ENCODE measurements at places on chromosomes 1 and 21.

GRCh38 chr1:36199934-36200741 is 24.1 kb upstream of the THRAP3 start:
- no peak for DNase-seq

DNA sequence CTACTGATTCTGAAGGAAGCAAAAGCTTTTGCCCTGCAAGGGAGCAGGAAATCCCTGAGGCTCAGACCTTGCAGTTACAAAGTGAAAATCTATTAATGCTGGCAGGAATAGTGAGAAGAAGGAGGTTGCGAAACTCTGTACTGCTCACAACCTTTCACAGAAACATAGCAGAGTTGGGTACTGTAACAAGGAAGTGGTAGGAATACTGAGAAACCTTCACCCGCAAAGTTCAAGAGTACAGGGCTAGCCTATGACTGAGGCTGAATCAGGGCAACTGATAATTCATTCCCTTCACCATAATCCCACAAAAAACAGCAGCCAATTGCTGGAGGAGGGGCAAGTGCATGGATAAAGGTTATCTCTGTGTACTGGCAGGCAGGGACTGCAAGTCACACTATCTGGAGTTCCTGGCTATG is 23.9 kb upstream of the KCTD3 start:
- DNase-seq = no peak

DNA sequence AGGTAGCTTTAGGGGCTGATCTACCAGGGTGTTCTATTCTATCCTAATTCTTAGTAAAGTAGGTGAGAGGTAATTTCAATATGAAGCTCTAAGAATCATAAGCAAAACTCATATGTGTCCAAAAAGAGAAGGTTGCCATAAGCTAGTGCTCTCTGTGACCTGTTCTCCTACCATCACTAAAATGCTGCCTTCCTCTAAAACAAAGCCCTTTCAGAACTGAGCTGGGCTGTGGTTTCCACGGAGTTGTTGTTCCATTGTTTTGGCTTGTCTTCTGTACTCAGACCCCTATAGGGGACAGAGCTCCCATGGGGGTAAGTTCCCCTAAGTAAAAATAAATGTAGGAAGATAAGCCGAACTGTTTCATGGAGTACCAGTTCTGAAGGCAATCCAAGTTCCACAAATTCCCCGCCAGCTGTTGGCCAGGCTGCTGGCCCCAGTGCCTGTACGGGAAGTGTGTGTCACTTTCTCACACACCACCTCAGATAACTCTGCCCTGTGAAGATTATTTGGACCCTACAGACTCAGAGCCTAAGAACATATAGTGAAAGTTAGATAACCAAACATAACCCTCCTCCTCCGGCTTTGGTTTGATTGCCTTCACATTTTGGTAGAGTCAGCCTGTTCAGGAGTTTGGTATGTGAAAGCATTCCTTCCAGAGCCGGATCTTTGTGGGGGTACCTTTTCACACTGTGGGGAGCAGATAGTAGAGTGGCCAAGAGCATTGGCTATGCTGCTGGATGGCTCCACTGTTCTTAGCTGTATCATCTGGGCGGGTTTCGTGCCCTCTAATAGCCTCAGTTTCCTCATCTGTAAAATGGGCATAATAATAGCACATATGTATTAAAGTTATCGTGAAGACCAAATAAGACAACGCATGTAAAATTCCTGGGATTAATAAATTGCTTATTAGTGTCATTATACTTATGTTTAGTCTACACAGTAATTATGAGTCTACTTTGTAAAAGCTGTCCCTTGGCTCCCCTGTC is 10.8 kb downstream of the DPT start:
- DNase-seq = no peak

- no peak for DNase-seq
These were observed 22.1 kb upstream of the EYA3 start for GRCh38 chr1:28110555-28110954.

DNA sequence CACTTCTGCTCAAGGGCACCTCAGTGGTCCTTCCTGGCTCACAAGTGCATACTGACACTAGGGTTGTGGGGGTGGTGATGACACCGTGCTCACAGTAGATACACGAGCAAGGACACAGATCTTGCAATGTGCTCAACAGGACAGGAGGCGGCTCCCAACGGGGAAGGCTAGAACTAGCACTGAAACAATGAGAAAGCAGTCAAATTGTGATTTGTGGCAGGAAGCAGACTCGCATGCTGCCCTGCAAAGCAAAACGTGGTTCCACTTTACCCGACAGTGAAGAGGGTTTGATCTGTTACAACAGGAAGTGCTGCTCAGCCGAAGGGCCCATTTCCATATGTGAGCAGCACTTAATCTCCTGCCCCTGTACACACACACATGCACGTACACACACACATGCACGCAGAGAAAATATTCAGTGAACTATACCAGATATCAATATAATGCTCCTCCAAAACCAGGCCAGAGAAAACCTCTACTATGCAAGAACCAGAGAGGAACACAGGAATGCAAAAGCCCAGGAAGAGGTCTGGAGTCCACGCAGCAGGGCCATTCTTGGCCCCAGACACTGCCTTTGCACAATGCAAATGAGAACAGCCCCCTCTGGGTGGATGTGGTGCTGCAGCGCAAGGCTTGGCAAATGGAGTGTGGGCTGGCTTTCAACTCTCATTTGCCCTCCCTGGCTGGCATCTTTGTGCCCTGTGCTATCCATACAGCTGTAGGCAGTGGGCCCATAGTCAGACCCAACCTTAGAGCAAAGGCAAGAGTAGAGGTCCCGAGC is 47.1 kb downstream of the KANK4 start:
- DNase-seq = no peak

- DNase-seq = no peak
These were observed 83.1 kb downstream of the VWA5B1 start for GRCh38 chr1:20373764-20374163.

GRCh38 chr1:180286417-180286816 is 56.4 kb downstream of the LHX4 start:
- no peak for DNase-seq

- DNase-seq = no peak
These were observed 44.9 kb upstream of the HIVEP3 start for GRCh38 chr1:41963636-41964035.

GRCh38 chr1:143735764-143736461 is 235.9 kb downstream of the FAM72C start:
- no peak for DNase-seq
